Stimulated activated CD4-positive, alpha-beta T cell treated with anti-CD3 and anti-CD28 coated beads, Interleukin-4, amount 100 ng/mL, for 4 hours (primary cell): ENCODE measurements at places on chromosomes 7 and 10.

DNA sequence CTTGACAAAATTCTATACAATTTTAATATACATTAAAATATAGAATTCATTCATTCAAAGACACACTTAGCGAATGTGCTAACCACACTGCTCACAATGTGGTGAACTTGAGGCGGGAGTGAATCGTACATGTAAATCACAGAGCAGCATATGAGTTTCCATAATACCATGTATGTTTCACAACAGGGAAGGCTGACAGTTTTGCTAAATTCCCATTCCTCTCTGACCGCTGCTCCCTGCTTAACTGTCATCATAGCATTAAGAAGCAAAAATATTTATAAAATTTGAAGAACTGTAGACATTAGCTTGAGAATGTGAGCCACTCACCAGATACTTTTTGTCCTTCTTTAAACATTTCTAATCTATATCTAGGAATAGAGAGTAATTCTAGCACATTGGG is 763.3 kb downstream of the MAGI2 start:
- no peak for DNase-seq

DNA sequence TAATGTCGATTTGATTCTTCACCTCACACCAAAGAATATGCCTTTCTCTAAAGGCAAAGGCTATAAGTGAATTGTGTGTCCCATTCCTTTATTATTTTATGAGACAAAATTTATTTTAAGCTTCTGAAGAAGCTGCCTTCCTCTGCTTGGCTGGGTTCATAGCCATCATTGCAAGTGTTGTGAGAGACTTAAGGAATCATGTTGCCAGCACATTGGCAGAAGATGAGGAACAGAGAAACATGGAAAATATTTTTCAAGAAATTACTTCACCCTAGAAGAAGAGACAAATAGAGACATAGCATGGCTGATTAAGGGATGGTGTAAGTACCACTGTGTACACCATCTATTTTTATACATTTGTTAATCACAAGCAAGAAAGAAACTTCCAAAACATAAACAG is 230.1 kb upstream of the SEMA3E start:
- DNase-seq, result no peak

DNA sequence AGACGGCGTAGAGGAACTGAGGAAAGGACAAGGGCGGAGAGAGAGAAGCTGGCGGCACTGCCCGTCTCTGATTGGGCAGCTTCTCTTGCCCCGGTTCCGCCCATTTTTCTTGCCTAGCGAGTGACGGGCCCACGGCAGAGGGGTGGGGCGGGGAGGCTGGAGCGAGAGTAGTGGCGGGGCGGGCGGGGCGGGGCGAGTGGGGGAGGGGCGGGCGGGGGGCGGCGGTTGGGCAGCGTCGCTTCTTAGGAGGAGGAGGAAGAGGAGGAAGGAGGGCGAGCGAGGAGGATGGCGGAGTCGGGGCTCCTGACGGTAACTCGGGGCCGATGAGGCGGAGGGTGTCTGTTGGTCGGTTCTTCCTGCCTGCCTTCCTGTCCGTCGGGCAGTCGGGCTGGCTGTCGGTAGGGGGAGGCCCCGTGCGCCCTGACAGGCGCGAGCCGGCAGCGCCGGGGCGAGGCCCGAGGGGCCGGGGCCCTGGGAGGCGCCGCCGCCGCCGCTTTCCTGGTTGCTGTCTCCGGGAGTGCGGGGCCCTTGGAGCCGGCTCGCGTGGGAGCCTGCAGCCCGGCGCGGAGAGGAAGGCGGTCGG is at the start of gene SHOC2:
Gene SHOC2, plus strand, starts transcription at position 256 of the 583 bp plus-strand sequence. CDS start 44,755 bp downstream, outside the sequence.
- DNase-seq, result peak; percentile 100

DNA sequence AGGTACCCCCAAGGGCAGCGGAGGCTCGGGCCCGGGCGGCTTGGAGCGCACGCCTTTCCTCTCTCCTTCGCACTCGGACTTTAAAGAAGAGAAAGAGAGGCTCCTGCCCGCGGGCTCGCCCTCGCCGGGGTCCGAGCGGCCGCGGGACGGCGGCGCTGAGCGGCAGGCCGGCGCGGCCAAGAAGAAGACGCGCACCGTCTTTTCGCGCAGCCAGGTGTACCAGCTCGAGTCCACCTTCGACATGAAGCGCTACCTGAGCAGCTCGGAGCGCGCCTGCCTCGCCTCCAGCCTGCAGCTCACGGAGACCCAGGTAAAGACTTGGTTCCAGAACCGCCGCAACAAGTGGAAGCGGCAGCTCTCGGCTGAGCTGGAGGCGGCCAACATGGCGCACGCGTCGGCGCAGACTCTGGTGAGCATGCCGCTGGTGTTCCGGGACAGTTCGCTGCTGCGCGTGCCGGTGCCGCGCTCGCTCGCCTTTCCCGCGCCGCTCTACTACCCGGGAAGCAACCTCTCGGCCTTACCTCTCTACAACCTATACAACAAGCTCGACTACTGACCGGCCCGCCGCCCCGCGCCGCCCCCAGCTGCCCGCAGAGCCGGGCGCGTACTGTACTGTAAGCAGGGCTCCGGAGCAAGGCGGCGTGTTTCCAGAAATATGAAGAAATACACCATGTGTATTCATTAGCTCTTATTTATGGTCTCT is 1.8 kb downstream of the HMX2 start:
- peak; percentile 42 for DNase-seq

GRCh38 chr7:64854969-64855368 is 48.1 kb upstream of the ZNF273 start:
- DNase-seq, result no peak

GRCh38 chr10:89314676-89315075 is 12.8 kb downstream of the IFIT2 start:
- DNase-seq, result no peak

GRCh38 chr7:91295576-91295975 is 31.3 kb downstream of the FZD1 start:
- DNase-seq, result no peak

GRCh38 chr10:99522470-99523250 is 10.1 kb upstream of the NKX2-3 start:
- no peak for DNase-seq

- DNase-seq, result no peak
Measured at GRCh38 chr7:1889556-1890181, 219.6 kb downstream of the ELFN1 start.

DNA sequence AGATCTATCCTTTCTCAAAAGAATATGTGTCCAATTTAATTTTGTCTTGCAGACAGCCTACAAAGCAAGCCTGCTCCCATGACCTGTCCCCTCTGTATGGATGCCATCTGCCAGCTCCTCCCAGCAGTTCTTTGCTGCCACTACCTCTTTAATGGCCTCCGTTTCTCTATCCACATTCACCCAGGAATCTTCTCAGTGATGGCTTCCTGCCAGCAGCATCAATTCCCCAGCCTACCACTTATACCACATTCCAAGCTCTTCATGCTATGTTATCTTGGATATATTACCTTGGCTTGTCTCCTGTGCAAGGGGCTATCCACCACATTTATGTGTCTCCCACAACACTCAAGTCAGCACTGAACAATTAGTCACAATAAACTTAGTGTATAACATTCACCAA is 133.2 kb downstream of the VPS50 start:
- no peak for DNase-seq

GRCh38 chr10:102501201-102502028 is 1.1 kb downstream of the ACTR1A start:
- DNase-seq, result no peak

DNA sequence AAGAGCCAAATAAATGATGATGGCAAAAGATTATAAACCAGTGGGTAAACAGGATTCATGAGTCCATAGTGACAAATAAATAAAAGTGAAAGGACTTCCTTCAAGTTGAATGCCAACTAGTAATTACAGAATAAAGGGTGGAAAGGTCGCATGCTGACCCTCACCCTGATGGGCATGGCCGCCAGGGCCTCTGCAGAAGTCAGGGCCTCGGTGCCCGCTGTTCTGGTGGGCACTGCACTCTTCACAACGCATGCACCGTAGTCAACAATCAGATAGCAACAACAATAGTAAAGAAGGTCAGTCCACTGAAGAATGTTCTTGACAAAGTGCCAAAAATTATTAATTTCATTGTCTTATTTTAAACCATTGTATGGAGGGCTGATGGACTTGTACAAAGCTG is 123.2 kb upstream of the LANCL2 start:
- DNase-seq, result no peak

- no peak for DNase-seq
Measured at GRCh38 chr7:151648429-151648828, 128.7 kb upstream of the RHEB start.

DNA sequence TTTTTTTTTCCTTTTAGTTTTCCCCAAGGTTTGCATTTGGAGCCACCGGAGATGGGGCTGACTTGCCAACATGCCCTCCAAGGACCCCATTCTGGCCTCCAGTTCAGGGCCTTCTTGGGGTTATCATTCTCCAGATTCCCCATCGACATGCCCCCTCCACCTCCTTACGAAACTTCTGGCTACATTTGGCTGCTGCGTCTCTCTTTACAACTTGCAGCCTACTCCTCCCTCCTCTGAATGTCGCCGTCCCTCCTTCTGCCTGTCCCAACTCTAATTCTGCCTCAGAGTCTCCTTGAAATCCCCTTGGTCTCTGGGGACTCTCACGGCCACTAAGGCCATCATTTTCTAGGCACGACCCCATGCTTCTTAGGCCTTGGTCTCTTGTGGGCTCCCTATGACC is 72.2 kb upstream of the PODXL start:
- no peak for DNase-seq

GRCh38 chr7:96033009-96033598 is 260.8 kb downstream of the DYNC1I1 start:
- DNase-seq, result no peak

GRCh38 chr7:150585199-150585598 is 18.0 kb downstream of the GIMAP4 start:
- DNase-seq, result peak; percentile 22

DNA sequence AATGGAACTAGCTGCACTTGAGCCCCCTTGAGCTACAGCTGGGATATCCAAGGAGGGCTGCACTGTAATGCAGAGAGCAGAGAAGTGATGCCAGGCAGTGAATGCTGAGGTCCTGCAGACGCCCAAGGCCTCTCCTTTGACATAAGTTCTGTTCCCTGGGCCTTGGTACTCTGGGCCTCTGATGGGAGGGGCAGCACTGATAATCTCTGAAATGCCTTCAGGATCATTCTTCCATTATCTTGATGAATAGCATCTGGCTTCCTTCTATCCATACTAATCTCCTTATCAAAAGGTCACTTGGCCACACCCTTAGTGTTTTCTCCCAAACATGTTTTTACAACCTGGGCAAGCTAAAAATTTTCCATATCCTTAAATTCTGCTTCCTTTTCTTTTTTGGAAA is 6.9 kb downstream of the GRB10 start:
- DNase-seq, result no peak

- DNase-seq, result no peak
Measured at GRCh38 chr10:10803278-10803677, 214.4 kb upstream of the CELF2 start.

- DNase-seq, result no peak
Measured at GRCh38 chr10:122243550-122243949, 27.5 kb upstream of the BTBD16 start.

DNA sequence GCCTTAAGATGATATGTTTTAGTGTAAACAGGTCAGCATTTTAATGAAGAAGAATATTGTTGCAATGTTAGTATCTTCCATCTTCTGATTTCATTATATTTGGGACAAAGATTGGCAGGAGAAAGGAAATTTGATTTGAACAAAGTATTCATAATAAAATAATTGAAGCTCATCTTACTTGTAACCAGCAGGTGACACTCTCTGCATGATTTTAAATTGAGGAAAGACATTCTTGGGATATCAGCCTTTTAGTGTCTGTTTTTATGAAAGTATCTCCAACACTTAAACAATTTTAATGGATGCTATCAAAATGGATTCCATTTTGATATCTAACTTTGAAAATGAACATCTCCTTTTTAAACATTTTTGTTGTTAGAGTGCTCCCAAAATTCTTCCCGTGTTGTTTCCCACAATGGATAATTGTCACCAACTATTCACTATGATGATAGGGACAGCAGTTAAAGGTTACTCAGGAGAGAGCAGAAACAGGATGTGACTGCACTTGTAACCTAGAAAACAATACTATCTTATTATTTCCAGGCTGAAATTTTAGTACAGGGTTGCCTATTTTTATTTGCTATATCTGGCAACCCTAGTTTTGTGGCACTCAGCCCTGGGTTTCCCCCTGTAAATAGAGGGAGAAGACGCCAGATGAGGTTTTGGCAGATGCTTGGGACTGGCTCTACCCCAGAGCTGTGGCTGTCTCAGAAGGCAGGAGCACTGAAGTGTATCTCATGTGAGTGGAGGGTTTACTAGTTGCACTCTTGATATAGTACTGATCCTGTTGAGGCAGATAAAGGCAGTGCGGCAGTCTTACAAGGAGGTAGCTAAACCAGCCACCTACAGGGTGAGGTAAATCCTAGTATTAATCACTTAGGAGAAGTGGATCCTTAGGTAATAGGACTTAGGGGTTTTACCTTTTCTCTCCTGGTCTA is 31.0 kb upstream of the ABCB4 start:
- DNase-seq, result no peak

DNA sequence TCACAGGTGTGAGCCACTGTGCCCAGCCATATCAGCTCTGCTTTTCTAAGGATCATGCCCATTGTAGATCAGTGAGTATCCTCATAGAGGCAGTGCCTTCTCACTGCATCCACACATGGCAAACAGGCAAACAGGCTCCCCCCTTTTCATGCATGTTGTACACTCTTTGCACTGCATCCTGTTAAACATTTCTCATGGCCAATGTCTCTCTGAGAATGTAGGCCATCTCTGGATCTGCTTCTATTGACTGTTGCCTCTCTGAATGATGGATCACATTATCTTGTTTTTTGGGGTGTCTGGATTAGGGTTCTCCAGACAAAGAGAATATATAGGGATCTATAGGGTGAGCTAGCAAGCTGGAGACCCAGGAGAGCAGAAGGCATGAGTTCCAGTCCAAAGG is 13.1 kb upstream of the PPIA start:
- no peak for DNase-seq

DNA sequence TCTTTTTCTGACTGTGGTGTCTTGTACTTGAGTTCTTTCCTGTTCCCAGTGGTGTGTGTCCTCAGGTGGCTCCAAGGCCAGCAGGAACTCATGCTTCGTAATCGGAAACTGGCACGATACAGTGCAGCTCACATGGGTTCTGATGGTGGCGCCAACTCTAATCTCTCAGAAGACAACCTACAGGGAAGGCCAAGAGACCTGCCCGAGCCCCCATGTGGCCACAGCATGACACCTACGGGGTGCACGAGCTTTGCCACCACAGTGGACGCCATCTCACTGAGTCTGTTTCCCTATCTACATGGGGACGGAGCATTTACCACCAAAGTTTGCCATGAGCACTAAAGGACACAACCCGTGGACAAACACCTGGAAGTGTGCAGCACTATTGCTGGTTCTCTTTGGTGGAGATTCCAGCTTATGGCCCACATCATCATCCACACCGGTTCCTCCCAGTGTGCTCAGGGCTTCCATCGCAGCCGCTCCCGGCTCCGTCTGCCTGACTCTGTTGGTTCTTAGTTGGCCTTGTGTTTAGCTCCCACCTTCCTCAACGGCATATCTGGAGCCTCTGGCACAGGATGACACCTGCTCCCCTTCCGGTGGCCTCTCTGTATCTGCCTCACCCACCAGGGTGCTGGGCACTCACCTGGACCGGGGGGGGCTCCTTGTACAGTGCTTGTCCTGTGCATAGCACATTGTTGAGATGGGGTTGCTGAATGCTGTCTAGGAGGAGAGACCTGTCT is 586.6 kb upstream of the MKI67 start:
- DNase-seq, result no peak

- DNase-seq, result no peak
Measured at GRCh38 chr7:150973571-150974451, 4.3 kb downstream of the KCNH2 start.

GRCh38 chr10:87626422-87626892 is 33.2 kb upstream of the PAPSS2 start:
- DNase-seq, result no peak
